Fibroblast of the aortic adventitia (primary cell): ENCODE measurements at places on chromosomes 2 and 18. TPM values are rescaled to one million over a fixed set of nuclear protein-coding genes. Genes with fewer than 3 reads are reported as not detected.

The CYTIP gene
- 0.82 and 1.4 TPM in 2 replicates for total RNA-seq

The HOXD13 gene
- not detected in 2 replicates for total RNA-seq

The CD8B2 gene
- total RNA-seq: not detected in 2 replicates

The COLEC11 gene
- total RNA-seq: 0.09 and 0.65 TPM in 2 replicates

The VRK2 gene
- 18.4 and 47.1 TPM in 2 replicates for total RNA-seq

The PROKR1 gene
- not detected in 2 replicates for total RNA-seq

The SYT4 gene
- under 0.01 TPM in 1 of 2 replicates, not detected in the other for total RNA-seq

The ZNF519 gene
- 11.5 TPM in 2 replicates for total RNA-seq

The TTR gene
- not detected in 2 replicates for total RNA-seq

The LOXHD1 gene
- total RNA-seq: not detected in 2 replicates

The CERKL gene
- 0.27 TPM in 1 of 2 replicates, not detected in the other for total RNA-seq
